OCI-M1 (cell line): ENCODE measurements at places on chromosomes 3 and 15.

DNA sequence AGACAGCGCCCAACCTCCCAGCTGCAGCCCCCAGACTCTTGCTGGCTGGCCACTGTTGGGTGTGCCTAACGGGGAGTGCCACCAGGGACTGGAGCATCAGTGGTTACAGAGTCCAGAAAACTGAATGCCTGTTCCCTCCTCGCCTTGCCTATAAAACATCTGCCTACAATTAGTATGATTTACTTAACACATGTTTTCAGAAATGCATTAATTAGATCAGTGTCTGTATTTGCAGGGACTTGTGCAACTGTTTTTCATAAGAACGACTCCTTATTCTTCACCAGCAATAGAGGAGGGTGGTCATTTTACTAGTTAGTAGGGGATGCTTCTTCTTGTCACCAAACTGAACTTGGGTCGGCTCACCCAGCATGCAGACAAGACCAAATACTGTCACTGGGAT lies 248.7 kb downstream of the GABRG3 start:
- no peak for DNase-seq

GRCh38 chr15:98850961-98851572 lies 156.5 kb downstream of the PGPEP1L start:
- peak; percentile 80 for DNase-seq

- no peak for DNase-seq
Measured at GRCh38 chr15:77059786-77060361, 11.0 kb downstream of the TSPAN3 start.

DNA sequence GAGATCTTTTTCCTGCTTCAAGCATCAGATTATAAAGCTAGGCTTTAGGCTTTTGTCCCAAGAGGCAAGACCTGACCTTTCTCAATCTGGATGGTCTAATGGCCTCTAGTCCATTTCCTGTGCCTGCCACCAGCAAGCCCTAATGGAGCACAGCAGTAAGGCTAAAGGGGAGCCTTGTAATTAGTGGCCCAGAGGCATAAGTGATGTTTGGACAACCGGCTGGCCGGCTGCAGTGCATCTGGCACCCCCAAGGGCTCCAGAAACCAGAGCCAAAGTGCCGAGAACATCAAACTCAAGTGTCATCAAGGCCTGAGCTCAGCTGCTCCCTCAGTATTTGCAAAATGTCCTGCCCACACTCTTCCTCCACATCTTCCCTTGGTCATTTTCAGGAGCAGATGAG lies 31.9 kb upstream of the RTP4 start:
- no peak for DNase-seq

- no peak for DNase-seq
Measured at GRCh38 chr3:4688411-4688810, 195.3 kb downstream of the ITPR1 start.

- no peak for DNase-seq
Measured at GRCh38 chr15:68586274-68586961, 7.6 kb downstream of the CORO2B start.

- no peak for DNase-seq
Measured at GRCh38 chr15:70055601-70056051, 42.1 kb downstream of the TLE3 start.
